NCI-H2081 treated with DMSO at 0.1 percent for 48 hours (cell line): ENCODE measurements at places on chromosomes 16 and 17.

GRCh38 chr17:44137891-44138709, 3.6 kb upstream of the HROB start:
- DNase-seq = peak; percentile 22

GRCh38 chr16:52539191-52539590, 7.8 kb downstream of the TOX3 start:
- no peak for DNase-seq

GRCh38 chr17:14366199-14366598, 65.3 kb downstream of the HS3ST3B1 start:
- no peak for DNase-seq

GRCh38 chr17:48055531-48056245, 7.5 kb downstream of the NFE2L1 start:
- DNase-seq = no peak

GRCh38 chr17:74544991-74545842, 698 bp downstream of the CD300C start:
- DNase-seq = no peak

- DNase-seq = no peak
These were observed 68.0 kb downstream of the CNTNAP4 start for GRCh38 chr16:76345163-76345661.
